Kidney (tissue), 22 donors: ENCODE measurements at places on chromosomes 7 and 10.

- peak; percentile 53 for DNase-seq
These were observed 99.5 kb downstream of the ELFN1 start for GRCh38 chr7:1769286-1770200.

GRCh38 chr10:18527687-18528086 lies 123.7 kb downstream of the NSUN6 start:
- DNase-seq: no peak

DNA sequence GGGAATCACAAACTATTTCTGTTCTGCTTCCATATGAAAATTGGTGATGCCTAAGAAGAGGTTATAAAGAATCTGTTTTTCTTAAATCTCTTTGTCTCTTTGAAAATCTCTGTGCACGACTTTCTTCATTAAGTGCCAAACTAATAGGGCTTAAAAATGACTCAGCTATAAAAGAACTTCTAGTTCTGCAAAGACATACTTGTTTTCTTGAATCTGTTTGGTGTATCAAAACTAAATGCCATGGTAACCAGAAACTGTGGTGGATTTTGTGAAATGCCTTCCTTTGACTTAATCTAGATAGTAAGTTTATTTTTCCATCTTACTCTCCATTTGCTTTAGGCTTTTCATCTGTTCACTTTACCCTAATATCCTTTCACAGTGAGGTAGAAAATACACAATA lies 417.8 kb downstream of the PARD3 start:
- DNase-seq: no peak

DNA sequence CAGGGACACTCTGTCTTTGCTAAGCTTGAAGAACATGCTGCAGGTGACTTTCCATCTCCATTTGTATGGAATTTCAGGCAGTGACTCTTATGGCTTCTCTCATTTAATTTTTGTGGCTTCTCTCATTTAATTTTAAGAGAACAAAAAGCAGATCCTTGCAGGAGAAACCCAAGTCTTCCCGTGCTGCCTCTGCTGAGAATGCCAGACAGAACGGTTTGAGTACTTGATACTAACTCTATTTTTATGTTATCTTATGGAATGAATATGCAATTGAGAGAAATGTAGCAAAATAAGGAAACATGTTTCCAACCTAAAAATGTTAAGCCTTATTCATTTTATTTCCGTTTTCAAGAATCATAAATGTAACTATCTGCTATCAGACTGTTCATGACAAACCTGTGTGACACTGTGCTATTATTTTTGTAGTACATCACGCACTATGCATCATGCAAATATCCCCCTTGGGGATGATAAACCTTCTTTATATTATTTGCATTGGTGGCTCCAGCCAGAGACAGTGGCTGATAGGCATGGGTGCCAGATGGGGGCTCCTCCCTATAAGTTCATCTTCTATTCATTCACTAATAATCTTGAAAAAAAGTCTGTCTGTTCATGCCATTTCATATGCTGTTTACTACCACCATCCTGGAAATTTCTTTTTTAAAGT lies 6.9 kb upstream of the RAPGEF5 start:
- no peak for DNase-seq

DNA sequence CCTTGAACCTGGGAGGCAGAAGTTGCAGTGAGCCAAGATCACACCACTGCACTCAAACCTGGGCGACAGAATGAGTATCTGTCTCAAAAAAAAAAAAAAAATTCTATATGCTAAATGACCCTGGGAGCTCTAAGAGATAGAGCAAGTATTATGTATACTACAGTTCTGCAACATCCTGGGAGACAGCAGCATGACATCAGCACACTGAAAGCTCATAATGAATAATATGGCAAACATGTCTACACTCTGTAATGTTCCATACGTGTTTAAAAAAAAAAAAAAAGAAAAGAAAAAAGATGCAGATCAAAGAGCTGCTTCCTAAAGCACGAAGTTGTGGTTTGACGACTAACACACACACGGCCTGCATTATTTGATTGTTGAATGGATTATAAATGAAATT lies 72.5 kb downstream of the CUL2 start:
- no peak for DNase-seq

DNA sequence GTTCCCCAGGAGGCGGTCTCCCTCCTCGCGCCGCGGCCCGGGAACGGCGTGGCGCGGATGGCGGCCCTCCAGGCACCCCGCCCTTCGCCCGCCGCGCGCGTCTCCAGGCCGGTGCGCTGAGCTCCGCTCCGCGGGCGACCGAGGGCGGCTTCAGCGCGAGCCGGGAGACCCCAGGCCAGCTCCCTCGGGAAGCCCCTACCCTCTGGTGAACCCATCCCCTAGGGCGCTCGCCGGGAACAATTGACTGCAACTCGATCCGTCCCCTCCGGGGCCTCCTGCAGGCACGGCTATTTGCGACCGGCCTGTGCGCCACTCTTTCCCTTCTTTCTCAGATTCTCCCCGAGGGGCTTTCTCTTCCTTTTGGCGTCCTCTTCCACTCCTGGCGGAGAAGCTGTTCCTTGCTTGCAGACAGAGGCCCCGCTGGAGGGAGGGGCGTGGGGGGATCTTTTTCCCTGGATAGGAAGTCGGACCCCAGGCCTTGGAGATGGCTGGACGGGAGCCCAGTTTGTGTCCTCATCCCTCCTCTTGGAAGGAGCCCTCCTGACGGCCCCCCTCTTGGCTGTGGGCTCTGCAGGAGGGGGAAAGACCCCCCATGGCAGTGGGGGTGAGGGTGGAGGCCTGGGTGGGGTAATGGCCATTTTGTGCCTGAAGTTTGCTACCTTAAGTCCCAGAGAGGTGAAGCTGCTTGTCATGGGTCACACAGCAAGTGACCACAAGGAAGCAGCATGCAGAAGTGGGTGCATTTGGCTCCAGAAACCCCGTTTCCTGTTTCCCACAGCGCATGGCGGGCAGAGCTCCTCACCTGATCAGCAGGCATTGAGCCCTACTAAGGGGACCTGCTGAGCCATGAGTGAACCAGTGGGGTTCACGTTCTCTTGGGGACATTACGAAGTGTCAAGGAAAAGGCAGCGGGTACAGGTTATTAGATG lies 171.2 kb upstream of the TNRC18 start:
- peak; percentile 86 for DNase-seq

- DNase-seq: no peak
These were observed 63.5 kb upstream of the EGFR start for GRCh38 chr7:54955296-54955695.

GRCh38 chr7:117269886-117270285 lies 53.0 kb downstream of the WNT2 start:
- DNase-seq: no peak

GRCh38 chr10:118835682-118836326 lies 81.0 kb upstream of the CACUL1 start:
- DNase-seq: no peak

- no peak for DNase-seq
These were observed 1066.2 kb downstream of the LRMDA start for GRCh38 chr10:76497666-76498065.

GRCh38 chr7:151857412-151857811 lies 19.5 kb downstream of the PRKAG2 start:
- DNase-seq: no peak

DNA sequence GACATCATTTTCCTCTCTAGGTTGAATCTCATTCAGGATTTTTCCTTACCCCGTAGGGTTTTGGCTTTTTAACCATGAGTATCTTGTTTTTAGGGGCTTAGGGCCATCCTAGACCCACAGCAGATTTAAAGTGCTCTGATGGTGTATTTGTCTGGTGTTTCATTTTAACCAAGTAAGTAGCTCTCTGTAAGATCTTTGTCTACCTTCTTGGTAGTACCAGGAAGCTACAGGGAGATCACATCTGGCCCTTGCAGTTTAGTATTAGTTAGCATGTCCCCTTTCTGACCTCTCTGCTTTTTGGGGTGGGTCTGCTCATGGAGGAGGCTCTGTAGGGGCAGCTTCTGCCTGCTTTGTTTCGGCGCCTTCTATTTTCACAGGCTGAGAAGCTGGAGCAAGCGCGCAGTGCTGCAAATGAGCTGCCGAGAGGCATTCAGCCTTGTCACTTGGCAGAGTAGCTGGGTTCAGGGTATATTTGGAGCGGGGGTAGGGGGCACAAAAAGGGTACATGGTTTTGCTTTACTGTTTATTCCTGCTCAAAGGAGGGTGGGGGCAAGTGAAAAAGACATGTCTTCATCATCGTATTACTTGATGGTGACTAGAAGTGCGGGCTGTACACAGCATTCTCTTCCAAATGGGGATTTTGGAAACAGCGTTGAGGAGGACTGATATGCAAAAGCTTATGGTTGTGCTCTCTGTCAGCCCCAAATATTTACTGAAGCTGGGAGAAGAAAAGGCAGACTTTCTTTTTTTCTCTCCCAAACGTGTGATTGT lies 146.3 kb downstream of the CELF2 start:
- DNase-seq: no peak

GRCh38 chr7:121079425-121080169 lies 91.1 kb downstream of the CPED1 start:
- no peak for DNase-seq

DNA sequence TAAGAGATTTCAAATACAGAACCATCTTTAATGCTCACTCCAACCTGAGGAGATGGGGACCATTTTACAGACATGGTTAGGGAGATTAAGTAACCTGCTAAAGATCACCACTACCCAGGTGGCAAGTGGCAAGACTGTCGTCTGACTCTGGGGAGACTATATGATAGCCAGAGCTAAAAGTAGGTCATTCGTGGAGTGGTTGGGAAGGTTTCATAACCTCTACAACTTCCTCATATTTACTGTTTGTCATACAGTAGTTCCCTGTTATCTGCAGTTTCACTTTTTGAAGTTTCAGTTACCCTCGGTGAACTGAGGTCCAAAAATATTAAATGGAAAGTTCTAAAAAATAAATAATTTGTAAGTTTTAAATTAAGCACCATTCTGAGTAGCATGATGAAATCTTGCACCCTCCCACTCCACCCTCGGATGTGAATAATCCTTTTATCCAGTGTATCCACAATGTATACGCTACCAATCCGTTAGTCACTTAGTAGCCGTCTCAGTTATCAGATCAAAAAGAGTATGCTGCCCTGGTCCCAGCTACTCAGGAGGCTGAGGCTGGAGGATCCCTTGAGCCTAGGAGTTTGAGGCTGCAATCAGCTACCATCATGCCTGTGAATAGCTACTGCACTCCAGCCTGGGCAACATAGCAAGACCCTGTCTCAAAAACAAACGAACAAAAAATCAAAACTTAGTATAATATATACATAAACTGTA lies 14.9 kb upstream of the LGI1 start:
- DNase-seq: no peak

DNA sequence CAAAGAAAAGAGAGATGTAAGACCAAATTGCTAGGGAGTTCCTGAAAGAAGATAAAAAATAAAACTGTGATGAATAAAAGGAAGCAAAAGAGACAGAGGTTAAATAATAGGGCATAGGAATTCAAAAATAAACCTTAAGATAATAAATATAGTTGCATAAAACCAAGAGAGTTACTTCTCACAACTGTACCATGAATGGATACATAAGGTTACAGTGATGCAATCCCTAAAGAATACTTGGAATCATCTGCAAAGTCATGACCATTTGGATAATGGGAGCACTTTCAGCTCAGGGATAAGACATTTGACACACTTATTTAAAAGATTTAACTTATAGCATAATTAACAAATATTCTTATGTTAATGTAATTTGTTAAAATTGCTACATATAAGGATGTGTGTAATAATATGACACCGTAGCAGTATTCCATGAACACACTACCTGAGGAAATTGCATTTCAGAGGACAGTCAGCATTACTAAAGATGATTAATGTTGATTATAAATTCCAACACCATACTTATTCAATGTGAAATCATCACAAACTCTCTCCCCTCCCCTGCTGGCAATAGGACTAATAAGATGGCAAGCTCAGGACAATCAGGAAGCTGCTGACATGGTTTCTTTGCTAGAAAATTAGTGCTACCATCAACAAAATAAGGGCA lies 202.1 kb upstream of the AKR1E2 start:
- no peak for DNase-seq

DNA sequence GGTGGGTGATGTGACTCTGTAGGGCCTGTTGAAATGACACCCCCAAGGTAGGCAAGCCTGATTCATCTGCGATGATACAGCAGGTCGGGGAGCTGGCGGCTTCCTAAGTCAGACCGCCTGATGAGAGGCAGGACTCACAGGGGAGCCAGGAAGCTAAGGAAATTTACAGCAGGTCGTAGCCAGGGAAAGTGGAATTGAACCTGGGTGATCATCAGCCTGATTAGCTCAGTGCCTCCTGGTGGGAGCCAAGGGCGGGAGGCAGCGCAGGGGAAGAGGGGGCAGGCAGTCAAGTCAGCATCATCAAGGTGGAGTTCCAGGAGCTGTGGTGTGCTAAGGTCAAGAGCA lies 18.5 kb upstream of the TRIM56 start:
- peak; percentile 45 for DNase-seq

DNA sequence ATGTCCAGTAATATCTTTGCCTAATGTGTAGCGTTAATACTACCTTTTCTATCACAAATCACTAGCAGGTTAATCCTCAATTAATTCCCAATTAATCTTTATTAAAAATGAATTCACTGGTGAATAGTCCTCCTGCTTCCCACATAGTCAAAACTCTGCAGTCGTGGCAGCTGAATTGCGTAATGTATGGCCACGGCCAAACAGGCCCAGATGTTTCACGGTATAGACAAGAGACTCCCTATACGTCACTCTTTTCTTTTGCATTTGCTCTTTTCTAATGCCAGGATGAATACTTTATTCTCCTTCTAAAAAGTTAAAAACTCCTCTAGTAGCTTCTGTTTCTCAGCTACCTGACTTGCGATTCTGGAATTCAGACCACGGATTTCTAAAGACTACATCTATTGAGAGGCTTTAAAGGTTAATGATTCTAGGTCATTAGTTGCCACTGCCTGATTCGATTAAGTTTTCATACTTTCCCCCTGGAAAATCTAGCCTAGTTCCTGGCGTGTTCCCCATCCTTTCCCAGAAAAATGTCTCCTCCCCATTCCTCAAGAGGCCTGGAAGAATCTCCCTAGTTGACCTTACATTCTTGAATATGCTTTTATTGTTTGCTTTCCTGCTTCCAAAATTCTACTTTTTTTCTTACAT lies 16.9 kb downstream of the MEOX2 start:
- DNase-seq: no peak

GRCh38 chr10:44756216-44756615 lies 154.9 kb upstream of the TMEM72 start:
- DNase-seq: no peak
